ENCODE measurements at places on chromosomes 16 and 17.

DNA sequence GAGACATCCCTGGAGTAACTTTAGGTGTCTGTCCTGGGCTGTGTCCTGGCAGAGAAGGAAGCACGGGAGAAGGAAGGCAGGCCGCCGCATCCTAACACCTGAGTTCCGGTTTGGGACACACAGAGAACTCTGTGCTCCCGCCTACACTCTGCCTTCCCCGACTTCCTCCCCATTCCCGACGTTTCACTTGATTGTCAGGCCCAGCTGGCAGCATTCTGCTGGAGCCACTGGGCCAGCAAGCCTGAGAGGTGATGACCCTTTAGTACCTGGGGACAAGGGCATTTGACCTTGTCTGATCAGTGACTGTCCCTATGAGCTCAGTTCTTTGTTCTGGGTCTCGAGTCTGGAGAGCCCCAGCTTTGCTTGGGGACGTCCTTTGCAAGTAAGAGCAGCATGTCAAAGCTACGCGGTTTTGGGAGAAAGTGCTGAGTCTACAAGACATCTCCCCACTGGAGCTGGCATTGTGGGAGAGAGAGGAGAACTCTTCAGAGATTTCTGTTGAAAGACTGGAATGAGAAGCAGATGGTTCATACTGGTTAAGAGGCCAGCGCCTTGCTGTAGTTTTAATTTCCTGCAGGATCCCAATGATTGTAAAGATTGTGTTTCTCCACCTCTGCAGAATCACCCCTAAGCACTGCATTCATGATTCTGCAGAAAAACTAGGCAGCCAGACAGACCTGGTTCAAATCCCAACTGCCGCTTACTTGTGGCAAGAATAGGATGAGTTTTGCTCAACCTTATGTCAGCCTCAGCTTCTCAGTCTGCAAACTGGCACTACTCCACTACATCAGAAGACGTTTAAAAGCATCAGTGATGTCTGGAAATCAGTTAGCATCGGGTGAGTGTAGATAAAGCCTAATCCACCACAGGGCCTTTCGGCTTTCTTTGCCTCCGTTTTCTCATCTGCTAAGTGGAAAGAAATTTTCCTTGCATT is 20.6 kb downstream of the ABAT start:
- no peak for DNase-seq

DNA sequence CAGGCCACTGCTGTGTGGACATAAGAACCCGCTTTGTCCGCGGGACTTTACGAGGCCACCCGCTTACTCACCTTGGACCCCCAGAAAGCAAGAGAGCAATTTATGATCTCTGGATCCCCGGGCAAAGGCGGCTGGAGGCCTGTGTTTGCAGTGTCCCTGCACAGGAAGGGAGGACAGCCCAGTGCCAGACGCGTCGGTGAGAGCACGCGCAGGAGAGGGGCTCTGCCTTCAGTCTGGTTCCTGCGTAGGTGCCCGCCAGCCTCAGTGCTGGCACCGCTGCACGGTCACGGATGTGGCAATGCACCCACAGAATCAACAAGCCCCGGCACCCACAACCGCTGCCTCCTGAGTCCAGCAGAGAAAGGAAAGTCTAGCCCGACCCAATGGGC is 248.4 kb downstream of the C16orf95 start:
- no peak for DNase-seq

GRCh38 chr17:42906772-42907446 is 6.3 kb downstream of the G6PC1 start:
- no peak for DNase-seq

- DNase-seq = peak; percentile 20
Observed at GRCh38 chr17:4858882-4859260, 25.7 kb downstream of the MINK1 start.

DNA sequence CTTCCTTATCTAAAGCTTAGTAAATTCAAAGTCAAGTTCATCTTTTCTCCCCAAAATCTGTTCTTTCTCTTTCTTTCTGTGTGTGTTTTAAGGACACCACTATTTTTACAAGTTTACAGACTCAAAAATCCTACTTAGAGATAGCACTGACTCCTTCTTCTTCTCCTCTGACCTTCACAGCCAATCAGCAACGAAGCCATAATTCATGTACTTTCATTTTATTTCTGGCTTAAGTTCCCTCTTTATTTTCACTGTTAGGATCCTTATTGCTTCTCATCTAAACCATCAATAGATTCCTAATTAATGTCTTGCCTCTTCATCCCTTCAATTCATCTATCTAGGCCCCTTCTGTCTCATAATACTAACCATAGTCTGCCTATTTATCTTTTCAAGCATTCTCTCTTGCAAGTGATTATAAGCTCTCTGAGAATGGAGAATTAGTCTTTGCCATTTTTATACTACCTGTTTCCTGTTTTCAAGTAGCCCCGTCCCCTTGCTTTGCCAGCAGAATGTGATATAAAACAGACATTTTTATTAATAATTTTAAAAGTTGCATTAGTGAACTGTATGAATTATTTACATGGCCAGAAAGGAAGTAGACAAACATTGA is 27.0 kb downstream of the CDC27 start:
- no peak for DNase-seq

DNA sequence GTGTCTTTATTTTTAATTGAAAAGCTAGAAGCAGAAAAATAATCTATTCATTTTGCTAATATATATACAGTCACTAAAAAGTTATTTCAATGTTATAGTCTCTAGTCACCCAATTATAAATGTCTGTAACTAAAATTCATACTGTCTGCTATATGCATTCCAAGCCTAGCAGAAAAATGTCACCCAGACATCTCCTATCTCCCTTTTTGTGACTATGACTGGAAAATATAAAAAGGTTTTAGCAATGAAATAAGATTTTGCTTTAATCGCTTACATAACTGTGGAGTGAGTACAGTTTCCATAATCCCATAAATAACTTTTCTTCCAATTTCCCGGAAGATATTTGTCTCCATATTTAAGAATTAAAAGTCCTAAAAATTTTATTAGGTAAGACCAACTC is 88.6 kb downstream of the BRIP1 start:
- DNase-seq = no peak

DNA sequence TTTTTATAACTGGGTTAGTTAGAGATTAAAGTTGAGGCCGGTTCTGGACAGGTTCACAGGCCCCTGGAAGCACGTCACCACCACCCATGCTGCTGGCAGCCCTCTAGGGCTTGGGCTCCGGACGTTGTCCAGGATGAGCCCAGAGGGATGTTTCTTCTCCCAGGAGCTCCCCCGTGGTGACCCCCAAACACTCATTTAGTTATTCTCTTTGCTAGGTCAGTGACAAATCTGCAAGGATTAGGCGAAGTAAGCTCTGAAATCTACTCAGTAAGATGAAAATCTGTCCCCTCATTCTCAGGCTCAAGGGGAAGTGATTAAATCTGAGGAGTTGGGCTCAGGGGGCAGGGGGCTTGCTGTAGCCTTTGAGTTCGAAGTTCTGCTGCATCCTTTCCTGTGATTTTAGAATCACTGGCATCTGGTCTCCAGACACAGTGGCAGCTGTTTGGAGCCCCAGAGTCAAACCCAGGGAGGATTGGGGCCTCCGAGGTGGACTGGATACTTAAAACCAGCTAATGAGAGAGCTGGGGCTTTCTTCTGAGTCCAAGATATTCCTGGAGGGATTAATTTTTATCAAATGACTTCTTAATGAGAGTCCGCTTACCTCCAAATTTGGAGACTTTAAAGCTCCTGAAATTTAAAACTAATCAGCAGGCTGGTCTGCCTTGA is 49.2 kb upstream of the HS3ST2 start:
- no peak for DNase-seq

DNA sequence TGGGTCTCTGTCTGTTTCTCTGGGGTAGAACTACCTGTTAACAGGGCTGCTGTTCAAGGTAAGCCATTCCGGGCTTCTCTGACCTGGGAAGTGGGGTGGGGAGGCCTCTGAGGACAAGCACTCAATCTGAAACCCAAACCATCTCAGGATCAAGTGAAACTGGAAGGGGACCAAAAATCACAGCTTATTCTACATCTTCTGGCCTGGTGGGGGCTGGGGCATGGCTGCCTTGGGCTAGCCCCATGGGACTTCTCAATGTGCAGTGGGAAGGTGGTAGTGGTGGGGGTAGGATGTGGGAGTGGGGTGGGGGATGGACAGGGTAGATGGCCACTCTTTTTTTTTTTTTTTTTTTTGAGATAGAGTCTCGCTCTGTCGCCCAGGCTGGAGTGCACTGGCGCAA is 5.5 kb downstream of the FLOT2 start:
- DNase-seq = no peak

DNA sequence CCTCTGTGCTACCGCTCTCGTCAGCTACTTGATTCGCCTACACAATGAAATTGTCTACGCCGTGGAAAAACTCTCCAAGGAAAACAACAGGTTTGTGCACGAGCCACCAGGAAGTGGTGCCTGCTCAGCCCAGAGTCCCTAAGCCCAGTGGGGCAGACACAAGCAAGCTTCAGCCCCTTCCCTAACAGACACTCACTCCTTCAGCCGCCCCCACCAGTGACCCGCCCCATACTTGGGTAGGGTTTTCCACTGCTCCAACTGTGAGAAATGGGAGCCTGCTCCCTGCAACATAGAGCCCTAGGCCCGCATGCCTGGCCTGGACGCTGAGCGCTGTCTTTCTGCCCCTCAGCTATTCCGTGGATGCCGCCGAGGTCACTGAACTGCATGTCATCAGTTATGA is 28.6 kb upstream of the ENDOV start:
- no peak for DNase-seq

GRCh38 chr16:21701271-21701670 is 37.5 kb downstream of the OTOA start:
- no peak for DNase-seq

DNA sequence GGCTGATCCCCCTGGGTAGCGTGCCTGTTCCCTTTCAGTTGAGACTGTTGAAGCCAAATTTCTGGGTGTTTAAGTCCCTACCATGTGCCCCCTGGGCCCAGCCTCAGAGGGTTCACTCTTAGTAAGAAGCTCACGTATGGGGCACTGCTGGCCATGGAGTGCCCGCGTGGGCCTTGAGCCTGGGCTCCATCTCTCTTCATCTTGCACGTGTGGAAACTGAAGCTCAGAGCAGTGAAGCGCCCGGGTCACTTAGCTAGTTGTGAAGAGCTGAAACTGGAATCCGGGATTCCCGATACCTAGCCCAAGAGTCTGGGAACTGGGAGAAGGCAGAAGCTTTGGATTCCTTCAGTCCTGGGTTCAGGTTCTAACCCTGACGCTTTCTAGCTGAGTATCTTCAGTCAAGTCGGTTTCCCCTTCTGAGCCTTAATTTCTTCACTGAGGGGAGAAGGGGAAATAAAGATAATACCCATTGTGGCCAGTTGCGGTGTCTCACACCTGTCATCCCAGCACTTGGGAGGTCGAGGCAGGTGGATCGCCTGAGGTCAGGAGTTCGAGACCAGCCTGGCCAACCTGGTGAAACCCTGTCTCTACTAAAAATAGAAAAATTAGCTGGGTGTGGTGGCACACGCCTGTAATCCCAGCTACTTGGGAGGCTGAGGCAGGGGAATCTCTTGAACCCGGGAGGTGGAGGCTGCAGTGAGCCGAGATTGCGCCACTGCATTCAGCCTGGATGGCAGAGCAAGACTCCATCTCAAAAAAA is 103.9 kb downstream of the OR1D5 start:
- no peak for DNase-seq

- no peak for DNase-seq
Observed at GRCh38 chr17:82195675-82196672, 16.7 kb downstream of the CCDC57 start.

DNA sequence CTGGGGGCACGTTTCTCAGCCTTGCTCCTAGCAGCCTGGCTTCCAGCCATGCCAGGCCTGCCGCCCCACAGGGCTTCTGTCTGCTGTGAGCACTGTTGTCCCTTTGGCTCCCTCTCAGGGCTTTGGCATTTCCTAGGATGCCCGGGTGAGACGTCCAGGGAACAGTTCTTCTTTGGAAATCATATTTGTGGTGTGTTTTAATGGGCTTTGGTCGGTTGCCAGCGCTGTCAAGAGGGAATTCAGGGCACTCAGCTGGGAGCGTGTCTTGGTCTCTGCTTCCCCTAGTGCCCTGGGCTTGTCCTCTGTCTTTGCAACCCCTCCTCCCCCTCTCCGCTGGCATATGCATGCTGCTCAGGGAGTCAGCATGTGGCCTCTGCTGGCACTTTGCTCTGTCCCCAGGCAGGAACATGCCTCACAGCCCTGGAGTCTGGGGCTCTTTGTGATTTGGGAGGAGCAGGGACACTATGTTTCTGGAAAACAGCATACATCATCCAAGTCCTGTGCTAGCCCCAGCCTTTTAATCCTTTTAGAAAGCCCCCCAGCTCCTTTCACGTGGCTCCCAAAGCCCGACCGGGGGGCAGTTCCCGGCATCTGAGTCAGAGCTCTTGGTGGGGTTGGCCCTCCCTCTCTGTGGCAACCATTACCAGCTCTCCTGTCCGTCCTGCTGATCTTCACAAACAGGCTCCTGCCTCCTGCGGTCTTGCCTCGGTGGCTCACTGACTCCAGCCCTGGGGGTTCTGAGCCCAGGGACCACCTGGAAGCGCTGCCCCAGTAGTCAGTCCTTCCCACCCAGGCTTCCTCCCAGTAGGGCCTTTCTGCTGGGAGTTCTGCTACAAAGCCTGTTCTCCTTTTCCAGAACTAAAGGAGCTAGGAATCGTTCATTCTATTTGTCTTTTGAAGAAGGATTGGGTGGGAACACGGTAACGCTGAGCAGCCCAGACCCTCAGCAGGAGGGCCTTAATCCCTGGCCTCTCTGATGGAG is 26.7 kb downstream of the SAP30BP start:
- peak; percentile 92 for DNase-seq

- DNase-seq = peak; percentile 22
Observed at GRCh38 chr17:55420776-55421178, 858 bp downstream of the MMD start.

DNA sequence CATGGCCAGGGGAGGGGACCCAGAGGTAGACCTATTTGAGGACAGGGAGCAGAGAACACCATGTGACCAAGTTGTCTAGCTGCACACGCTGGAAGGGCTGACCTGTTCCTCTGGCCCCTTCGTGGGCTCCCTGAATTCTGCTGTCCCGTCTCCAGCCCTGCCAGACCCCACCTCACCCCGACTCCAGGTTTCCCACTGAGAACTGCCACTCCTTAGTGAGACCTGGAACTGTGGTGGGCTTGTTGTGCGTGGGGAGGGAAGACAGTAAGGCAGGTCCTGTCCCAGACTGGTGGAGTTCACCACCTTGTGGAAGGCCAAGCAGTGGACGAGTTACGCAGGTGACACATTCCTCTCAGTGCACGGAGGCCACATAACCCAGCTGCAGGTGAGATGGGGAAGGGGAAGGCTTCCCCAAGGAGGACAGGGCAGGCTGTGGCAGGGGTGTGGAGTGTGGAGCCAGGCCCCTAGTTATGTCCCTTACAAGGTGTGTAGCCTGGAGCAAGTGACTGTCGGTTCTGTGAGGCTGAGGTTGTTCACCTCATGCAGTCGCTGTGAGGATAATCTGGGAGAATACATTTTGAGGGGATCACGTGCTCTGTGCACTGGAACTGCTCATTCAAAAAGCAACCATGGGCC is 54.7 kb downstream of the USP22 start:
- no peak for DNase-seq

DNA sequence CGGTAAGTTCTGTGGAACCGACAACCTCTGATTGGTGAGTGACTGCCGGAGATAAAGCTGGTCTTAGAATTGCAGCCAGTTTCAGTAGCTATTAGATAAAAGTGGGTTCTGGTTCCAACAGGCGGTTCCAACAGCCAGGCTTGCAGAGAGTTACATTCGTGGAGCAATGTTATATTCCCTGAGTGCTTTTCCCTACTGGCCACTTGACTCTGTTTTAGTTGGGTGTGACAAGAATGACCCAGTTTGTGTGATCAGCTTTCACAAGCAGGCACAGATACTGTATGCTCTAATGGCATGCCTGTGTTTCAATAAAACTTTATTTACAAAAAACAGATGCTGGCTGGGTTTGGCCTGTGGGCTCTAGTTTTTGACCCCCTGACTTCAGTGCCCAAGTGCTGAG is 196.6 kb downstream of the SNX29 start:
- no peak for DNase-seq

Measured in AG08395 (cell line).